Left renal cortex interstitium (tissue), 4 donors: ENCODE measurements at places on chromosomes 16 and 17.

- no peak for DNase-seq
These were observed 1.9 kb upstream of the PRRT2 start for GRCh38 chr16:29809850-29810698.

GRCh38 chr17:40551091-40551878 lies 14.0 kb downstream of the CCR7 start:
- no peak for DNase-seq

DNA sequence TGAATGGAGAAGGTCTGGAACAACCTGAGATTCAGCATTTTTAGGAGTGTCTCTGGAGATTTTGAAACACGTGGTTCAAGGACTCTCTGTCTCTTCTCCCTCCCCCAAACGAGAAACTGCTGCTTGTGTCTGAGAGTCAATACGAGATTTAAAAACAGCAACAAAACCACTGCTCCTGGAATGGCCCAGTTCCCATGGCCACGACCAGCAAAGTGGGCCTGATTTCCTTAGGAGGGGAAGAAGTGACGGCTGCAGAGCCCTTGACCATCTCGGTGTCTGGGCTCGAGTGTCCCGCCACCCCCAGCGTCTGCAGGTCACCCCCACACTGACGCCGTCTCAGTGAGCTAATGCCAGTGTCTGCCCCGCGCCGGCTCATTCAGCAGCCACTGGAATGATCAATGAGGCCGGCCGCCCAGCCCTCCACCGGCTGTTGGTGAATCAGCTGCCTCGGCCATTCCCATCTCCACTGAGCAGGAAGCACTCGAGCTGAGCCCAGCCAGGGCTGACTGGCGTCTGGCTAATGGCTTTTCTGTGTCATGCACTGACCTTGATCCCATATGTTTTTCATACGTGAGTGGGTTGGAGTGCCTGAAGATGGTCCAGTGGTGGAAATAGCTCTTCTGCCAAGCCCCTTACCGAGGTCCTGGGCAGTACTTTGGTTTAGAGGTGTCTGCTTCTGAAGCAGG lies 151.8 kb downstream of the PITPNC1 start:
- DNase-seq, result no peak

DNA sequence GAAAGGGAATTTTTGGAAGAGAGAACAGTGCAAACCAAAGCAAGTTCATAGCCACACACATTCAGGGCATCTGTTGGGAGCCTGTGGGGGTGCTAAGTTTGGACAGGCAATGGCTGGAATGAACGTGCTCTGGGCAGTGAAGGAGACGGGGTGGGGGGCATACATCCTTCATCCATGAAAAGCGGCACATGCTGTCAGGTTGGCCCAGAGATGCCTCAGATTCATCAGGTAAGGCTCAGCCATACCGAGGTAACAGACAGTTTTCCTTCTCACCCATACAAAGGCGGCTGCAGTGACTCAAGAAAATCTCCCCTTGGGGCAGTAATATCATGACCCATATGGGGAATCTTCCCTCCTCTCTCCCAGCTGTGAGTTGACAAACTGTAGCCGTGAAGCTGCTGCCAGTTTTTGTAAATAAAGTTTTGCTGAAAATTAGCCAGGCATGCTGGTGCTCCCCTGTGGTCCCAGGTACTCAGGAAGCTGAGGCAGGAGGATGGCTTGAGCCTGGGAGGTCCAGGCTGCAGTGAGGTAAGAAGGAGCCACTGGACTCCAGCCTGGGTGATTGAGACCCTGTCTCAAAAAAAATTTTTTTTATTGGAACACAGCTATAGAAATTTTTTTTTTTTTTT lies 9.2 kb upstream of the UBALD2 start:
- DNase-seq, result no peak

DNA sequence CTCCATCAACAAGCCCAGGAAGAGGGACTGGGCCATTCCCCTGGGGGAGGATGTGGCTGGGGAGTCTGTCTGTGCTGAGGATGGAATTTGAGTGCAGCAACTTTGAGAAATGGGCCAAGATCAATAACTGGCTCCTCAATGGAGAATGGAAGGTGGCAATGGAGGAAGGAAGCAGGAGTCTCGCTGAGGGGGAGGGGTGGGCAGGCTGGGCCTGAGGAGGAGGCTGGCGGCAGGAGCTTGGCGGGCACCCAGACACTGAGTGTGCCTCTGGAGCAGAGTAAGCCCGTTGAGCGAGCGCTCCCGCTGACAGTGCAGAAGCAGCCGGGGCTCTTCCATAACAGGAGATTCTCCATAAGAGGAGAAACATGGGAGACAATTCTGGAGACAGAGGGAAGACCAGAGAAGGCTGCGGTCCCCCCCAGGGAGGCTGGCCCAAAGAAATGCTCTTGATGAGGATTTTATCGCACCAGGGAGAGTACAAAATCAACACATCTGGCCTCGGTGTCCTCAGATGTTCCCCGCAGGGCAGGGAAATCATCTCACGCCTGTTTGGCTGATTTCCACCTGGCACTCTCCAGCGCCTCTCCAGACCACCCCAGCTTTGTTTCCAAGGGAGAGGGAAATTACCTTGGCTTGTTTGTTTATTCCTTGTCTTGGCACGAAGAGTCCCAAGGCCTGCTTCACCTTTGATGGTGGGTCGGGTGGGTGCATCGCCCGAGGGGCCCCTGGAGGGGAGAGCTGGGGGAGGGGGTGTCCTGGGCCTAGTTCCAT lies 2.8 kb upstream of the MMP15 start:
- DNase-seq, result no peak

GRCh38 chr16:57049678-57050077 lies 42.7 kb upstream of the CPNE2 start:
- no peak for DNase-seq

DNA sequence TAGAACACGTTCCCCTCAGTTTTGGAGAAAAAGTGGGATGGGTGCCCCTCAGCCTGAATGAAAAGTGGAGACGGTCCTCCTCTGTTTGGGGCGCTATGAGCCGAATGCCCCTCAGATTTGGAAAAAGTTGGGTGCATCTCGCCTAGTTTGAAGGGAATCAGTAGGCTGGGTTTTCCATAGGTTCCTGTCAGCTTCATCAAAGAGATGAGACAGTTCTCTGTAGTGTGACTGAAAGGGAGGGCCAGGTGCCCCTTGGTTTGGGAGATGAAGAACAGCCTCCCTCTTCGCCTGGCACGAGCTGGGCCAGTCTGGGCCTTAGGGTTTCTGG lies 742 bp upstream of the SLC9A5 start:
- no peak for DNase-seq

GRCh38 chr17:12362853-12363455 lies 302.7 kb upstream of the MYOCD start:
- DNase-seq, result no peak

GRCh38 chr16:29806099-29806579 lies at the start of gene MAZ:
Gene MAZ, plus strand, starts transcription at chr16:29806529. Its CDS starts 173 bp downstream, at chr16:29806702.
- no peak for DNase-seq

DNA sequence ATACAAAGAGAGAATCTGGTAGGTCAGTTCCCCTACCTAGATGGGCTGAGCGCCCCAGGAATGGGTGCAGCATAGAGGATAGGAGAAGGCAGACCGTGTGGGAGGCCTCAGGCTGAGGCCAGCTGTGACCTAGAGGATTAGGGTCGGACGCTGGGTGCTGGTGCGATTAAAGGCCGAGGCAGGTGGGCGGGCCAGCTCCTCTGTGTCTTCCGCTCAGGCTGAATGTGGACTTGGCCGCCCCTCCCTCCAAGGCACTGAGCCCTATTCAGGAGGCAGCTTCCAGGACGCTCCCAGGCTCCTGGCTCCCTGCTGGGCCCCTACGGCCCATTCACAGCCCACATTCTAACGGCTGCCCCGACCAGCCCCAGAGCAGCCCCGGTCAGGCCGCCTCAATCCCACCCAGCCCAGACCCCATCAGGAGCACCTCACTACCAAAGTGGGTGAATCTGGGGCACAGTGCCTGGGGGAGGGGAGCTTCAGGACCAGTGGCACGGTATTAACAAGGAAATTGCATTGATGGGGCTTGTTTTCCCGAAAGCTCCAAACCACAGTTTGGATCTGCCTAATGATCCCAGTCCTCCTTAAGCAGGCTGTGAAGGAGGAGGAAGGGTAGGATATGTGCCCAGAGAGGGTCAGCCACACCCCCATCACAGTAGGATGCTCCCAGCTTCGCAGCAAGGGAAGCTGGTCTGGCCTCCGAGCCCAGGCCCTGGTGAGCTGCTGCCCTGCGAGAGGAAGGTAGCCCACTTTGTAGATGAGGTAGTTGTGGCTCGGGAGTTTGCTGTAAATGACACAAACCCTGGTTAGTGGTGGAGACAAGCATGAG lies 14.5 kb downstream of the RHBDL3 start:
- DNase-seq, result no peak

- no peak for DNase-seq
These were observed 18.4 kb downstream of the ESRP2 start for GRCh38 chr16:68217506-68217905.

- no peak for DNase-seq
These were observed 16.8 kb upstream of the ZNF287 start for GRCh38 chr17:16585796-16586195.

GRCh38 chr17:57762452-57763395 lies 17.6 kb upstream of the CCDC182 start:
- DNase-seq, result no peak

- DNase-seq, result no peak
These were observed 41.3 kb upstream of the PABPN1L start for GRCh38 chr16:88907768-88908167.

DNA sequence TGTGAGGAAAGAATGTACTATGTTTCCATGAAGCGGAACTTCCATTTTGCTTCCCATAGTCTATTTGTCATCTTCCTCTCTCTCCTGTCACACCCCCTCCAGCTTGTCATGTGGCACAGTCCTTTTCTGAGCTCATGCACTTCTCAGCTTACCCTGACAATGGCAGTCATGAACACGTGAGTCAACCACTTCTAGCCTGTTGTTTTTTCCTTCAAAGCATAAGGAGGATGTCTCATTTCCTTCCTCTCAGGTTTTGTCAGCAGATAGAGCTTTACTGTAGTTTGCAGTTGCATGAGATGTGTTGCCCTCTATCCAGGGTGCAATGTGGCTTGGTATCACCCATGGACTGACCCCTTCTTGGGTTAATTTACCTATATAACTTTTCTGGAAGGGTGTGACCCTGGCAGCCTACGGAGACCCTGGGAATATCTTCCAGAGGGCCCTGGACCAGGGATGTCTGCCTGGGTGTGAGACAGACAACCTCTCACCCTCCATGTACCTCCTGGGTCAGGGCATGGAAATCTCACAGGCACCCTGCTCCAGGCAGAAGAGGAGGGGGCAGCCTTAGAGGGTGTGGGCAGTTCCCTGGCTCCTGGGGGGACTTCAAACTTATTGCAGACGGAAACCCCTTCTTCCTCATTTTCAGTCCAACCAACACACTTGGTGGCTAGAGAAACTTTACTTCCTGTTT lies 4.0 kb upstream of the ZNF267 start:
- DNase-seq, result no peak

DNA sequence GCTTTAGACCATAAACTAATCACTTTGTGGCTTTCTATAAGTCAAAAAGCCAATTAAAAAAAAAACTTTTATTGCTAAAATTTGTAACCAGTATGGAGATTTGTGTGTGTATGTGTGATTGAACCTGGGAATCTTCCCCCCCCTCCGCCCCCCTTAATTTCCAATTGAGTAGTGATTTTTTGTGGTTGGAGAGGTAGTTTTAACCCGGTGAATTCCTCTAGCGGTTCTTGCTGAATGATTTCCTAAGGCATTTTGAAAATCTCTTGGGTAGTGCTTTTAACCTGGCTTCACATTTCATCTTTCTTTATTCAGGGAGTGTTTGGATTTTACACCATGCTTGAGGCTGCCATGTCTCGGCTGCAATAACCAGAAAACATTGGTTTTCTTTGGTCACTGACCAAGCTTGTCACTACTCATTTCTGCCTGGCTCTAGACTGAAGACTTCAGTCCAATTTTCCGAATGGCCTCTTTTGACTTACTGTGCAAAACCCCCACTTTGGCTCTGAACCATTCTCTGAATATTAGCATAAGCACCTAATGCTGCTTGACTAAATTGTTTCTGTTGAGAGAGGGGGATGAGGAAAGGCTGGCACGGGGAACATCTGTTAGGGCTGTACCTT lies 35.6 kb downstream of the PRKCA start:
- DNase-seq, result no peak

DNA sequence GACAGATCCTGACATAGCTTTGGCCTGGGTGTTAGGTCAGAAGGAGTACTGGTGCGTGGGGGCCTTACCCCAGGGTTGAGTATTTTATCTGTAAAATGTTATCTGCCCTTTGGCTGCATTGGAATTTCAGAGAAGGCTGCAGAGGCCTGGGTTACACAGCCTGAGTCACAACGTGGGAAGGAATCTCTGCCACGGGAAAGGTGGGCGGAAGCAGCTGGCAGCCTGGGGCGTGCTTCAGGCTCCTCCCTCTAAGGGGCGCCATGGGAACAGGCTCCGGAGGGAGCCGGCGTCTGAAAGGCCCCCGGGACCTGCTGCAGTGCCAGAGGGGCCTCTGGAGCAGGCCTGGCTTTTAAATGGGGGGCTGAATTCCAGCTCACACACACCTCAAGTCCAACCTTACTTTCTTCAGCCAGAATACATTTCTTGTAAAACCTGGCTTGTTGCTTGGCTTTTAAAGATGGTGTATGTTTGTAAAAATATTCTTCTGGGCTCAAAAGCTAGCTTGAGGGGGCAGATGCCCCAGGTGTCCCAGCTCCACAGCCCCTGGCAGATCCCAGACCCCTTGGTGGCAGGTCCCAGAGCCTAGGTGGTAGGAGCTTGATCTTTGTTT lies 142.2 kb downstream of the RAB11FIP4 start:
- no peak for DNase-seq

DNA sequence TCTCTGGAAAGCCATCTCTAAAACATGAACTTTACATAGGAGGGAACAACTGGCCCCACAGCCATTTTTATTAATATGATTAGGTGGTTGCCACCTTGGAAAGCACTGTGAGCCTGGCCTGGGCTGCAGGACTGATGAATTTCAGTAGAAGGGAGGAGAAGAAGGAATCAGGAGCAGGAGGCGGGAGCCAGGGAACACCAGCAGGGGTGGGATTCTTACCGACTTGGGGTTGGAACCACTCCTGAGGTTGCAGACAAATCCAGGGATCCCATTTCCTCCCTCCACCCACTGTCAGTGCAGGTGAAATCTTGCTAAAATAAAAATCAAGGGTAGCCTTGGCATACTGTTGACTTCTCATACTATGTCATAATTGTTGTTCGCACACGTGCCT lies 16.9 kb upstream of the MAP3K14 start:
- no peak for DNase-seq
